ENCODE measurements at places on chromosomes 16 and 17. TPM values are rescaled to one million over a fixed set of nuclear protein-coding genes. Genes with fewer than 3 reads are reported as not detected.

The HOXB9 gene
- not detected for total RNA-seq

The MT1F gene
- total RNA-seq = 5.2 TPM

The CBFA2T3 gene
- 0.20 TPM for total RNA-seq

The WFIKKN2 gene
- total RNA-seq = not detected

The SULT1A3 gene
- 7.5 TPM for total RNA-seq

The FOXN1 gene
- 0.07 TPM for total RNA-seq

The G6PC1 gene
- total RNA-seq = not detected

The CCDC92B gene
- 0.07 TPM for total RNA-seq

The COX6A2 gene
- total RNA-seq = not detected

The OR2C1 gene
- total RNA-seq = not detected

The ZCCHC14 gene
- 8.5 TPM for total RNA-seq

Data from foreskin keratinocyte (primary cell).